Metanephros (tissue), 2 donors: ENCODE measurements at places on chromosomes 12 and 14. TPM values are rescaled to one million over a fixed set of nuclear protein-coding genes. Genes with fewer than 3 reads are reported as not detected.

Gene GZMB
- total RNA-seq: 1.4 TPM

Gene CLEC4D
- 1.8 TPM for total RNA-seq

Gene KRT86
- total RNA-seq: not detected

Gene BICDL1
- 35.6 TPM for total RNA-seq

Gene DBX2
- total RNA-seq: 0.12 TPM
